ENCODE measurements at places on chromosomes 6 and 20.

DNA sequence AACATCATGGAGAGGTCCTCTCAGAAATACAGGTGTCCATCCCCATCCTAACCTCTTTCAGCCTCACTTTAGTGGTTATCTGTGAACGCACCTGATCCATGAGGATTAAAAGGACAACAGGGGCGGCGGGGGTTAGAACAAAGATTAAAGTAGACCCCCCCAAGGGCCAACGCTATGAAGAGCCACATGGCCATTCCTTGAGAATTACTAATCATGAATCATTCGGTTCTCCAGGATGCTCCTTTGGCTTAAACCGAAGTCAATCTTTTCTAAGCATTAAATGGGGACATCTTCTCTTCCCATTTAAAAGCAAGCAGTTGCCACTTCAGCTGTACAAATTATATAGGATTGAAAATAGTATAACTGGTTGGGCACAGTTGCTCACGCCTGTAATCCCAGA, 212.4 kb downstream of the GMPR start:
- DNase-seq: no peak

DNA sequence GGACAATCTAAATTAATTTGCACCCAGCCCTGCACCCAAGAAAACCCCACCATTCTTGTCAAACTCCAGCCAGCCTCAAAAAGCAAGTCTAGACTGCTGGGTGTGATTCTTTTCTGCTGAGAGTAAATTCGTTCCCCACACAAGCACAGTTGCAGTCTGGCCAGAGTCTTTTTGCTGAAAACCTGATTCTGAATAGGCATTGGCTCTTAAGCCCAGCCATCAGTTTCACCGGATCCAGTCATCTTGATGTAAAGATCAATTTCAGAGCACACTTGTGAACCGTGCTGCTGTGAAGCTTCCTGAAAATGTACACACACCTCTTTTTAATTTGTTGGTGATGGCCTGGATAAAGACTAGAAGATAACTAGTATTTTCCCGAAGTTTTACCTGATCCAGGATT, 159.4 kb upstream of the GGTLC1 start:
- no peak for DNase-seq

DNA sequence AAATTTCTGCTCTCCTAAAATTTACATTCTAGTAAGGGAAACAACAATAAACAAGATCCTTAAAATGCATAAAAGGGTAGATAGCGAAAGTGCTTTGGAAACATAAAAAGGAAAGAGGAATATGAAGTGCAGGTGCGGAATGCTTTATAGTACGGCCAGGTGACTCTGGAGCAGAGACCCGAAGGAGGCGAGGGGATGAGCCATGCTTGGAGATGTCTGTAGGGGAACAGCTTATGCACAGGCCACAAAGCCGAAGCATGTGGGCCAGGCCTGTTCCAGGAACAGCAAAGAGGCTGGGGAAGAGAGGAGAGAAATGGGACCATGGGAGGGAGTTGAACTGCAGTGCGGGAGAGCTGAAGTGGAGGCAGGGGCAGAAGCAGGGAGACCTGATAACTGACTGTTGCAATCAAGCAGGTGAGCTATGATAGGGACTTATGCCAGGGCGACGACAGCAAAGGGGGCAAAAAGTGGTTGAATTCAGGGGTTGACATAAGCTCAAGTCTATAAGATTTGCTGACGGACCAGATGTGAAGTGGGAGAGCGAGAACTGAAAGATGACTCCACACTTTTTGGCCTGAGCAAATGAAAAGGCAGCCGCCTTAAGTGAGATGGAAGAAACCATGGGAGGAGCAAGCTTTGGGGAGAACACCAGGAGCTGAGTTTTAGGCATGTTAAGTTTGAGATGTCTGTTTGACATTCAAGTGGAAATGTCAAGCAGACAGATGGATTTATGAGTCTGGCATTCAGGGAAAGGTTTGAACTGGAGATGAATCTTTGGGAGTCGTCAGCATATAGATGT, 83.1 kb downstream of the CNBD2 start:
- DNase-seq: no peak

DNA sequence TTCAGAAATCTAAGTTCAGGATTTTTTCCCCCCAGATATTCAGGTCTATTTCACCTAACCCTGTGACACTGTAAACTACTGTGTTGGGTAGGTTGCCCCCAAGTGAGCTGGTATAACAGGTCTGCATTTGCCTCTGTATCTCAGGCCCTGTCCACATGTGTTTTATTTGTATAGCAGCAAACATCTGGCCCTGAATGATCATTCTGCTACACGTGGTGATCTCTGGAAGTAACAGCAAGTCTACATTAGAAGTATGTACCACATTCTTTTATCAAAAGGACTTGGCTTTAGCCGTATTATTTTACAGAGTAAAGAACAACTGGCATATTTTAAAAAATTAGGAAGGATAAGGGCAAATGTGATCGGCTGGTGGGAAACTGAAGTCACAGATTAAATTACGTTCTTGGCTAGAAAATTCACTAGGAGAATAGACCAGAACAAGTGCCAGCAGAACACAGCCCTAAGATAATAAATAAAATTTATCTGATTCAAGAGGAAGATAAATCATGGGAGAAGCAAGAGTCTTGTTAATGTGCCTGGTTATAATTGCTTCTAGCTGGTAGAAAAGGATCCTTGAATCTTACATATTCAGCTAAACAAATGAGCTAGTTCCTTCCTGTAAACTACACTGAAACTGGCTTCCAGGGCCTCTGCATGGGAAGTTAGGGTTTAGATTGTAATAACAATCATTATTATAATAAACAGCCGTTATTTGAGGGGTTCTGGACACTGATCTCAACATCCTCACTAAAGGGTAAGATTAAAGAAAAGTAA, 192.1 kb downstream of the SAMD5 start:
- no peak for DNase-seq

GRCh38 chr6:25061289-25061936, 125.7 kb upstream of the RIPOR2 start:
- DNase-seq: no peak

GRCh38 chr6:38567436-38567835, 72.3 kb downstream of the BTBD9 start:
- no peak for DNase-seq

GRCh38 chr20:36644032-36644705, 1.8 kb downstream of the SLA2 start:
- DNase-seq: no peak

- no peak for DNase-seq
Measured at GRCh38 chr6:7825986-7826385, 84.6 kb downstream of the TXNDC5 start.

- DNase-seq: no peak
Measured at GRCh38 chr6:55212156-55212555, 37.8 kb downstream of the HCRTR2 start.

DNA sequence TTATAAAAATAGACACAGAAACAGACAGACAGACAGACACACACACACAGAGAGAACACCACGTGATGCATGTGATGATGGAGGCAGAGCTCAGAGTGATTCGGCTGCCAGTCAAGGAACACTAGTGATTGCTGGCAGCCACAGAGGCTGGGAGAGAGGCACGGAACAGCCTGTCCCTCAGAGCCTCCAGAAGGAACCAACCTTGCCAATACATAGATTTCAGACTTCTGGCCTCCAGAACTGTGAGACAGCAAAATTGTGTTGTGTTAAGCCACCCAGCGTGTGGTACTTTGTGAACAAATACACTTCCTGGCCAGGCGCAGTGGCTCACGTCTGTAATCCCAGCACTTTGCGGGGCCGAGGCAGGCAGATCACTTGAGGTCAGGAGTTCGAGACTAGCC, 9.5 kb upstream of the PARD6B start:
- DNase-seq: no peak

- no peak for DNase-seq
Measured at GRCh38 chr20:52405417-52405816, 213.8 kb upstream of the ZFP64 start.

DNA sequence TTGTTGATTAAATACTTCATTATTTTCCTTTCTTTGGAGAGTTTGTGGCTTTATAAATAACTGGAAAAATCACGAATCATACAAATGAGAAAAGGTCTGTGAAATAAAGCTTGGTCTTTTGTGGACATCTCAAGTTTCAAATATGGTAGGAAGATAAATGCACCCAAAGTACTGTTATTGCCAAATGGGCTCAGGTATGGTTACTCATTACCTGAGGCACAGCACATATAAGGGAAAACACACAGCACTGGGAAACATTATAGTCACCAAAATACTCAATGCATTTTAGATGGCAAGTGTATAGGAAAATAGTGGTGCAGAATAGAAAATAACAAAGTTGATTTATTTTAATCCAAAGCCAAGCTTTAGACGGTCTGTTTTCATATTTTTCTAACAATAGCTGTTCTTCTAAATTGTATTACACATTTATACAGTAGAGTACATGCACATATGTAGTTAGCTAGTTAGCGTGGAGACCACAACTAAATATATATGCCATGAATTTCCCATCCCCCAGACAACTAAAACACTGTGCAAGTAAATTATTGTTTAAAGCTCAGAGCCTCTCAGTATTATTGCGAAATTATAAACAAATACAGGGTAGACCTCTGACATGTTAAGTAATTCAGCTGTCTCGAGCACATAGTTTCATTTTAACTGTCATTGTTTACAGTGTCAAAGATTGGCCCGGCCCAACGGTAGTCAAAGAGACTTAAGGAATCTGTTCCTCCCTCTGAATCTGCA, 336.0 kb downstream of the SYNE1 start:
- no peak for DNase-seq

GRCh38 chr6:124963416-124963785, 1.2 kb downstream of the RNF217 start:
- peak; percentile 28 for DNase-seq

GRCh38 chr20:40438161-40438830, 250.7 kb downstream of the MAFB start:
- no peak for DNase-seq

DNA sequence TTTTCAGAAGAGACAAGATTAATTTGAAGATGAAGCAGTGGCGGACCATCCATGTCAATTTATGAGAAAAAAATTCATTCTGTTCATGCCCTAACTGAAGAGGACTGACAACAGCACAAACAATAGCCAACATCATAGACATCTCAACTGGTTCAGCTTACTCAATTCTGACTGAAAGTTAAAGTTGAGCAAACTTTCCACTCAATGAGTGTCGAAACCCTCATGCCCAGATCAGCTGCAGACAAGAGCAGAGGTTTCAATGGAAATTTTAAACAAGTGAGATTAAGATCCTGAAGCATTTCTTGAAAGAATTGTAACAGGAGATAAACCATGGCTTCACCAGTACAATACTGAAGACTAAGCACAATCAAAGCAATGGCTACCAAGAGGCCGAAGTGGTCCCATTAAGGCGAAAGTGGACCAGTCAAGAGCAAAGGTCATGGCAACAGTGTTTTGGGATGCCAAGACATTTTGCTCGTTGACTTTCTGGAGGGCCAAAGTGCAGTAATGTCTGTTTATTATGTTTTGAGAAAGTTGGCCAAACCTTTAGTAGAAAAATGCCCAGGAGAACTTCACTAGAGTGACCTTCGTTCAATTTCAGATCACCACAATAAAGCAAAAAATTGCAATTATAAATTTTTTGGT, 6.1 kb upstream of the SFT2D1 start:
- no peak for DNase-seq

DNA sequence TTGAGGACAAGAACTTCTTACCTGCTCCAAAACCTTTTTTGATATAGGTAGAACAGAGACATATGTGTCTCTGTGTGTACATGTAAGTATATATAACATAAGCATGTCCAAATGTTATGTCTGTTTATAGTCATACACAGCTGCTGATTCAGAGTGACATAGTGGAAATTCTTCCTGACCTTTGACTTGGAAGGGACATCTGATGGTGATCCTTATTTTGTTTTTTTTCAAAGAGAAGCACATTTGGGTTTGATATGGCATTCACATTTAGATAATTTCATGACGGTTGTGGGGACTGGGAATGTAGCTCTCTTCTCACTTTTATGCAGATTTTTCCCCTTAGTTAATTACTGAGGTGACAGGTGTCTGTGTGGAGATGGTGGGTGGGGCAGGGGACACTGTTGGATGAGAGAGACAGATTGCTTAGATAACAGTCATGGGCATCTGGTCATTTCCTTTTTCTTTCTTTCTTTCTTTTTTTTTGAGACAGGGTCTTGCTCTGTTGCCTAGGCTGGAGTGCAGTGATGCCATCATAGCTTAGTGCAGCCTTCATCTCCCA, 39.0 kb downstream of the FARS2 start:
- no peak for DNase-seq

DNA sequence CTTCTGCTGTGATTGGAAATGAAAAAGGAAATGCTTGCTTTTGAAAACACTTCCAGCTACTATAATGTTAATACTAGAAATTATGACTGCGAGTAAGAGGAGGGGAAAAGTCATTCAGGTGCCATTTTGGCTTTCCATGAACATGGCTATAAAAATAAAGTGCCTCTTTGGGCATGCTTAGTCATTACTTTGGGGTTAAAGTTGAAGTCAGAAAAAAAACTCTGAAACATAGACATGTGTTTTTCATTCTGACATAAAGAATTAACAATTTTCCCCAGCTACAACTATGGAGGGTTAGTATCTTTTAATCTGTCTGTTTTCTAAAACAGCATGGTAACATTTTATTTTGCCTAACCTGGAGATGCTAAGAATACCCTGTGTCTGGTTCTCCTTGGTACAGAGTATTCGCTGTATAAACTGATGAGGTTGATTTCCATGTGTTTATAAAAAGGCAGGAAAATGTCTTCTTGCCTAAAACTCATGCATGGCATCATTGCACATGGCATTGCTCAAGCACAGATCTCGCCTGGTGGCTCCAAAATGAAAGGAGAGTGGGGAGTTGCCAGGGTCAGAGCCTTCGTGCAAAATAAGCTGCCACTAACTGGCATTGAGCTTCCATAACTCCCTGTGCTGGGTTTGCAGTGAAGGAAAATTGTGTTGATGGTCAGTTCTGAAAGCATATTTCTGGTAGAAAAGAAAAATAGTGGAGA, 188.9 kb downstream of the KCNQ5 start:
- DNase-seq: no peak
